ENCODE measurements at places on chromosomes 7 and 10.

- no peak for DNase-seq
These were observed 57.3 kb downstream of the SLC39A12 start for GRCh38 chr10:18008986-18009385.

DNA sequence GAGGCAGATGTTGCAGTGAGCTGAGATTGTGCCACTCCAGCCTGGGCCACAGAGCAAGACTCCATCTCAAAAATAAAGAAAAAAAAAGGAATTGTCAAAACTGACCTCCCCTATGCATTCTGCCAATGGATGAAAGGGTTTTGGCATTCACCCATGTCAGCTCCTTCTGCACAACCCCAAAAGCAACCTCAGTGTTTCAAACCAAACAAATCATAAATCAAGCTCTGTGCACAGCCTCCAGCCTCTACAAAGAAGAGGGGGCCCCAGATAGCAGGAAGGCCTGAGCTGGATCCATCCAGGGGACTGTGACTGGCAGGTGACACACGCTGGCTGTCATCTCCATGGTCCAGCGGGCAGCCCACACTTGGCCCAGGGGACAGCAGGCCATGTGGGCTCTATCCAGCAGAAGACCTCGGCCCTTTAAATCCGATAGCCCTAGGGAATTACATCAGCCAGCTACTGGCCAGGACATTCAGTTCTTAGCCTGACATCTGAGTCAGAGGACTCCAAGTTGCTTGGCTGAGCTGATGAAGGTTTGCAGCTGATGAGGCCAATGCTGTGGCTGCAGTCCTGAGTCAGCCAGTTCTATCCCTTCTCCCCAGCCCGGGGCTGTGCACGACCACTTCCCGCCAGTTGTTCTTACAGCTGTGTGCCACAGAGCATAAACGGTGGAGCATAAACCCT is 52.0 kb upstream of the FIGNL1 start:
- DNase-seq, result peak; percentile 78

DNA sequence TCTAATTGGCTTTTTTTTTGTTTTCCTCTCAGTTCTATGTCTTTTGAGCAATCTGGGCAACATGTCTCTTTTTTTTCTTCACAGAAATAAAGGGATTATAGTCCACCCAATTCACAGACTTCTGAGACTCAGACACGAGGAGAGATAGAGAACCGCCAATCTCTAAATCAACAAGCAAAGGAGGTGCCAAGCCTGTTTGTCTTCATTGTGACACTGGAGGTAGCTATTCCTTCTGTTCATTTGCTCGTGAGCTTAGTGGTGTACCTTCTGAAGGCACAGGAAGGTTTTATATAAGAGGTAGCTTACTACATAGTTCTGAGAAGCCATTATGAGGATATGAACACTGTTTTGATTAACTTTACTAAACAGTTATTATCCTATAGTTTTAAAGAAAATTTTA is 6.1 kb downstream of the EPHB6 start:
- DNase-seq, result no peak

- no peak for DNase-seq
These were observed 574.6 kb downstream of the GALNT17 start for GRCh38 chr7:71706597-71706975.

GRCh38 chr10:117972168-117972837 is 74.4 kb downstream of the RAB11FIP2 start:
- DNase-seq, result no peak

- no peak for DNase-seq
These were observed 206.3 kb downstream of the THSD7A start for GRCh38 chr7:11625669-11626068.

DNA sequence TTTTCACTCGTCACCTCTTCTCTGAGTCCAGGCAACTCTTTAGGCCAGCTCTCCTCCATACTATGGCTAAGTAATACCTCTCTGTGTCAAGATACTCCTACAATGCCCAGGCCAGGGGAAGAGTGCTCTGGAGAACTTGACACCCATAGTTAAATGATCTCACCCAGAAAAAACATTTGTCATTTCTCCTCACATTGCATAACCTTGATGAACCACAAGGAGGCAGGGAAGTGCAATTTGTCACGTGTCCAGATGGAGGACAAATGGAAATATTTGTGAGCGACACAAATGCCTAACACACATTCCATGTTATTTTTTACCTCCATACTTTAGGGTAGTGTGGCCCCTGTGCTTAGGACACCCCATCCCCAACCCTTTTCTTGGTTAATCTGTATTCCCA is 78.3 kb downstream of the HTR7 start:
- DNase-seq, result peak; percentile 44

DNA sequence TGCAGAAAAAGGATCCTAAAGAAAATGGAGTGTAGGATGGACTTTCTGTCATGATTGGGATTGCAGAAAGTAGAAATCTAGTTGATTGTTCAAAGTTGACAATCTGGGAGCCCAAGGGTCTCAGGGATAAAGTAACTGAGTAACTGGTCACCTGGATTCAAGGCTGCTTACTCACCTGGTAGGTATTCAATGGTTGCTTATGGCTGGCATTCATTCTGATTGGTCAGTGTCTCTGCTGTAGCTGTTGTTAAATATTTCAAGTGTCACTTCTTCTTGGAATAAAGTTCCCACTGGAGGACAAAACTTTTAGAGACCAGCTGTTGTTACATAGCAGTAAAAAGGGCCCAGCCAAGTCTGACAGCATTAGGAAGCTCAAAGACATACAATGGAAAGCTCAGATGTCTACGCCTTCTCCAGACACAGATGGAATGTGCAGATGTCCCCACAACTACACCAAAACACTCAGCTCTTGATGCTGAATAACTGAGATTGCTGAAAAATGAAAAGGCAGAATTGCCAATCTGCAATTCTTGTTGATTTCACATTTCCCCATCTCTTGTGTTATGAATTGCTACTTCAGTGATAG is 106.9 kb downstream of the ZNF467 start:
- DNase-seq, result peak; percentile 38

- DNase-seq, result no peak
These were observed 352.4 kb downstream of the GALNT17 start for GRCh38 chr7:71484380-71484779.

DNA sequence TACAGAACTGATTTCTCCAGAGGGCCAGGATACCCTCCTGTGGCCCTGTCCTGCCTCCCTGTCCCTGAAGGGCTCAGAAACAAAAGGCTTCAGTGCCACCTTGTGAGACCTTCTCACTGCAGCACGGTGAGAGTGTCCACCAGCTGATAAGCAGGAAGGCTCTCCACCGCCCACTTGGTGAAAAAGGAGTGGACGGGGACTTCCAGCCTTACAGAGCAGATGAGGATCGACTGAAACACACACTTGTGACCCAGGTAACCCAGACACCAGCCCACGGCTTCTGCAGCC is 330.1 kb downstream of the GRID1 start:
- no peak for DNase-seq

DNA sequence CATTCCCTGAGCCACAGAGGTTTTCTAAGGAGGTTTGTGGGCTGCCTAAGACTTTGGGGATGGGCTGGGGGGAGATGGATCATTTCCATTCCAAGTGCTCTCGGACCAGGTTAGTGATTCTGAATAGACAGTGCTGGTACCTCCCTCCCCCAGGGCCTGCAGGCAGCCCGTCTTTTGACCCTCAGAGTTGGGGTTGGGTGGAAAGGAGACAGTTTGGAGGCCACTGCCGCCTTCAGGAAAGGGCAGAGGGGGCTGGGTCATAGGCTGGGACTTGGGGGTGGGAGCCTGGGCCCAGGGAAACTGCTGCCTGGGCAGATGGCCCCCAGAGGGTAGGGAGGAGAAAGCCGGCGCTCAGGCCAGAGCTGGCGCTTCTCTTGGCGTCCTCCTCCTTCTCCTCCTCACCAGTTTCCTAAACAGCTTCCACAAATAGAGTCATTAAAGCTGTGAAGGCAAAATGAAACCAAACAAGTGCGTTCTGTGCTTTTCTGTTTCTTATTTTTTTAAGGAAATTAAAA is 4.4 kb downstream of the UNC5B start:
- DNase-seq, result no peak

DNA sequence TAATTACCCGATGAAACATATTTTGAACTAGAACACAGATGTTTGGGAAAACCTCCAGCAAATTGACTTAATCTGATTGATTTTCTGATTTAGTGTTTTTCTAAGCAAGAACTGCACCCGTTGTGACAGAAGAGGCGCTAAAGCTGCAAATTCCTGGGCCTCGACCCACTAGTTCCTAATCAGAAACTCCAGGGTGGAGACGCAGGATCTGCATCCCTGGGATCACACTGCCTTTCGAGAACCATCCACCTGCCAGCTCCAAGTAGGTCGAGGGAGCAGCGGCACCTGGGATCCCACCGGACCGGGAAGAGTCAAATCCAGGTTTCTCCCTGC is 136.8 kb upstream of the CDCA7L start:
- DNase-seq, result no peak

- peak; percentile 58 for DNase-seq
These were observed 982 bp downstream of the SFXN3 start for GRCh38 chr10:101031796-101032636.

GRCh38 chr10:20596065-20596755 is 300.9 kb downstream of the NEBL start:
- peak; percentile 1 for DNase-seq

GRCh38 chr10:102231357-102232318 is 5.5 kb downstream of the ELOVL3 start:
- peak; percentile 57 for DNase-seq

DNA sequence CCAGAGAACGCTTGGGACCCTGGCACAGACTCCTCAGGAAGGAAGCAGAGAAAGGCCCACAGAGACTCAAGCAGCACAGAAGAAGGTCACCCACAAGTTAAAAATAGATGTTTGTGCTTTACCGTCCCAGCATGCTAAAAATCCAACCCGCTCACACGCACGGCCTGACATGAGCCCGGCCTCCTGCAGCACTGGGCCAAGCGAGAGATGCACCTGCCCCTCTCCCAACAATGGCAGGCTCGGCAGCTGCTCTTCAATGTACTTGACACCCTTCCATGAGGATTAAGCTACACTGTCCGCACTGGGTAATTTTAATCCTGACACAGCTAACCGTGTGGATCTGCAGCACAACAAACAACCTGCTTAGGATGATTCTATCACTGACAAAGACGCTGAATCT is 9.3 kb downstream of the DIP2C start:
- DNase-seq, result no peak

DNA sequence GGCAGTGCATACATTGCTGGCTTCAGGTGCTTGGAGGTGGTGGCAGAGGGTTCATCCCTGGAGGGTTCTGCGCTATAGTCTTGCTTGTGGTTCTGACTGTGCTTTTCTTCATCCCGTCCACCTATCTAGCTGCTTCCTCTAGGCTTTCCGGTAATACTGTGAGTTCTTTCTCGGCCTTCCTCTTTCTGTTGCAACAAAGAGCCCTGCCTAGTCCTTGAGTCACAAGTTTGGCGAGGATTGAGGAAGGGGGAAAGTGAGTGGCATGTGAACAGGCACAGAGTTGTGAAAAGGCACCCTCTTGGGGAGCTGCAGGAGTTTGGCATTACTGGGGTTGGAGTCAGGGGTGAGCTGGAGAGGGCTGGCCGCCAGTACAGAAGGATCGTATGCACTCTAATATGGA is 123.0 kb downstream of the SH2D4B start:
- DNase-seq, result no peak

DNA sequence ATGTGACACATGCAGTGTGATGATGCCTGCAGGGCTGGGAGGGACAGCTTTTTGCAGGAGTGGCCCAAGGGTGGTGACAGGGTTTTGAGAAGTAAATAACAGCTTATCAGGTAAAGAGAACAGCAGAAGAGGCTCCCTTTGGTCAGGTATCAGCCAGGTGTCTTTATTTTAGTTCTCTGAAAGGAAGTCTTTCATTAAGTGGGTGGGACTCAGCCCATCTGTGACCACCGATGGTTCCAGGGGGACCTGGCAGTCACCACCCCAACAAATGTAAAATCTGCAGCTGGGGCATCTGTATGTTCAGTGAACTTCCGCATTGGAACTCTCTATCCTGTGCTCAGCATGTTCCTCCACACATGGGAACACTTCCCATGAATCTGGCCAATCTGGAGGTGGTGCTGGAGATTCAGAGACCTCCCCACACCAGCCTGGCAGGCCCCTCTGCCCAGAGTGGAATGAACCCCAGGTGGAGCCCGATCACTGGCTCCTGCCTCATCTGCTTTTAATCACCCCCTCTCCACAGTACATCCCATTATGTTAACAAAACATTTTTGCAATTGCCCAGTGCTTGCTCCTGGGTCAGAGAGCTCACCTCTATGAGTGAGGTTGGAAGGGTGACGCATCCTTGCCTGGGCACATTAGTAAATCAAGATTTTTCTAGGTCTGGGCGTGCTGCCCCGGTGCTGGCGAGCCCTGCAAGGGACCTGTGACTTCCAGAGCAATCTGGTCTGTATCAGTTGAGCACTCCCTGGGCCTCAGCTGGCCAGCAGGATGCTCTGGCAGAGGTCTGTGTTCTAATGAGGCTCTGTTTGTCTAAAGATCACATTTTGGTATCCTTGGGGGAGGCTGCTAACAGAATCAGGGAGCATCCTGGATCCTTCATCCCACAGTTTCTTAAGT is 140.4 kb upstream of the GDF10 start:
- peak; percentile 24 for DNase-seq
